ENCODE measurements at places on chromosomes 12 and 14. TPM values are rescaled to one million over a fixed set of nuclear protein-coding genes. Genes with fewer than 3 reads are reported as not detected.
A peak's percentile ranks its signal among the peaks of the same experiment; 100 is the strongest.

- DNase-seq, result no peak
These were observed 79.2 kb upstream of the NCOR2 start for GRCh38 chr12:124646385-124647230.

GRCh38 chr12:20482491-20483054, 114.2 kb downstream of the PDE3A start:
- DNase-seq, result no peak

GRCh38 chr12:56565510-56566101, 44.0 kb downstream of the RBMS2 start:
- peak; percentile 39 for DNase-seq

DNA sequence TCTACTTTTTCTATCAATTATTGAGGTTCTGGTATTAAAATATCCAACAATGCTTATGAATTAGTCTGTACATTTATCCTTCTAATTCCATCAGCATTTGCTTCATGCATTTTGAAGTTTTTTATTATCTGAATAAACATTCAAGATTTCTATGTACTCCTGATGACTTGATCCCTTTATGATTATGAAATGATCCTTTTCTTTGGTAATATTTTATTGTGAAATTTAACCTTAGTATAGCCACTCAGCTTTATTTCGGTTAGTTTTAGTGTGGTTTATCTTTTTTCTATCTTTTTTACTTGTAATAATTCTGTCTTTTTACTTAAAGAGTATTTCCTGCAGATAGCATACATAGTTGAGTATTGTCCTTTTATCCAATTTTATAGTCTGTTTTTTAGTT, 106.6 kb downstream of the SNAPC1 start:
- DNase-seq, result no peak

- no peak for DNase-seq
These were observed 73.5 kb downstream of the LIN7A start for GRCh38 chr12:80864046-80864735.

DNA sequence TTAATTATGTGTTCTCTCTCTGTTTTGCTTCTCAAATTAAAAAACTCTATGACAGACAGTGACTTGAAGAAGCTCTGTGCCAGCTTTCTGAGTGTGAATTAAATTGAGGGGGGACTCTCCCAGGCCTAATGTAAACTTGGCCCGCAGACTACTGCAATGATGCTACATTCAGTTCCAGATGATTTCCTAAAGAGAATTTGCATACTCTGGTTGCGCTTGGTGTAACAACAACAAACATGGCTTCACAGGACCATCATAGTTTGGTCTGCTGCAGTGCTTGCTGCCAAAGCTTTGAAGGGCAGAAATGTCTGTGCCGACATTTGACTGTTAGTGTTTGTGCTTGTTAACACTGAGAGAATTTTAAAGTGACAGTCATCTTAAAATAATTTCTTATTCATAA, 25.0 kb downstream of the CFAP54 start:
- no peak for DNase-seq

HAL gene
- total RNA-seq, result not detected

CCDC197 gene
- not detected for total RNA-seq

All from HT1080 (cell line).